ENCODE measurements at places on chromosomes 12 and 14. TPM values are rescaled to one million over a fixed set of nuclear protein-coding genes. Genes with fewer than 3 reads are reported as not detected.

GRCh38 chr12:5554711-5555110 lies 122.8 kb downstream of the NTF3 start:
- DNase-seq = no peak

The TMEM233 gene
- total RNA-seq = not detected

The POTEG gene
- total RNA-seq = 0.35 TPM

- no peak for DNase-seq
These were observed 1.4 kb downstream of the TMTC1 start for GRCh38 chr12:29782285-29782870.

- DNase-seq = no peak
These were observed 108.7 kb upstream of the NCOR2 start for GRCh38 chr12:124675881-124676713.

DNA sequence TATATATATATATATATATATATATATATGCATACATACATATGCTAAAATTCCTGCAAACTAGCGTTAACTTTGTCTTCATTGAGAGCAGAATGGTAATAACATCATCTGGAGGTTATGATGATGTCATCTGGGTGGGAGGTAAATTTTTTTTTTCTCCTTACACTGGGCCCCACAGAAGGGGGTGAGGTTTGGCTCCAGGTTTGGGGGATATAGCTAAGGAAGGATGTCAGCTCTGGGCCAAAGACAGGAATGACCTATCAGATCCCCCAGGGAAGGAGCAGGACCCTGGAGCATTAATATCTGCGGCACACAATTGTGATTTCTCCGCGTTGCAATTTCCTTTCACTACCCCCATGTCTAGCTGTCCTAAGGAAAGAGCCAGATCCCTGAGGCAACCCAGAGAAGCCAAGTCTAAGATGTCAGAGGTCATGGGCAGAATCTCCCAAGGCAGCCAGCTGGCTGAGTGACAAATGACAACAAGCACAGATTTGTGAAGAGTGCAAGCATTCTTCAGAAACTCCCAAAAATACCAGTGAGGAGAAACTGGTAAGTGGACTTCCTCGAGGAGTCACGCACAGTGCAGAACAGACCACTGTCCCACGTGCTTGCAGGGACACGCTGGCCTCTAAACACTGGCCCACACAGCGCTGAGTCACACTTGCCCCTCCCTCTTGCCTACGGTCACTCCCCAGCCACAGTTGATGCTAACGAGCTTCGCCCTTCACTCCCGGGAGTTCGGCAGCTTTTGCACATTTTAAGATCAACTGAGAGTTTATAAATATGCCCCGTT lies 9.9 kb downstream of the UBC start:
- DNase-seq = peak; percentile 99

GRCh38 chr14:102378830-102379229 lies 16.1 kb downstream of the TECPR2 start:
- DNase-seq = no peak

The TAS2R31 gene
- total RNA-seq = 1.7 TPM

GRCh38 chr14:105333613-105334364 lies 19.2 kb downstream of the PACS2 start:
- no peak for DNase-seq

- peak; percentile 36 for DNase-seq
These were observed 97.4 kb downstream of the C12orf50 start for GRCh38 chr12:87931812-87932211.

The TCL1B gene
- total RNA-seq = not detected

The MARS1 gene
- 151 TPM for total RNA-seq

DNA sequence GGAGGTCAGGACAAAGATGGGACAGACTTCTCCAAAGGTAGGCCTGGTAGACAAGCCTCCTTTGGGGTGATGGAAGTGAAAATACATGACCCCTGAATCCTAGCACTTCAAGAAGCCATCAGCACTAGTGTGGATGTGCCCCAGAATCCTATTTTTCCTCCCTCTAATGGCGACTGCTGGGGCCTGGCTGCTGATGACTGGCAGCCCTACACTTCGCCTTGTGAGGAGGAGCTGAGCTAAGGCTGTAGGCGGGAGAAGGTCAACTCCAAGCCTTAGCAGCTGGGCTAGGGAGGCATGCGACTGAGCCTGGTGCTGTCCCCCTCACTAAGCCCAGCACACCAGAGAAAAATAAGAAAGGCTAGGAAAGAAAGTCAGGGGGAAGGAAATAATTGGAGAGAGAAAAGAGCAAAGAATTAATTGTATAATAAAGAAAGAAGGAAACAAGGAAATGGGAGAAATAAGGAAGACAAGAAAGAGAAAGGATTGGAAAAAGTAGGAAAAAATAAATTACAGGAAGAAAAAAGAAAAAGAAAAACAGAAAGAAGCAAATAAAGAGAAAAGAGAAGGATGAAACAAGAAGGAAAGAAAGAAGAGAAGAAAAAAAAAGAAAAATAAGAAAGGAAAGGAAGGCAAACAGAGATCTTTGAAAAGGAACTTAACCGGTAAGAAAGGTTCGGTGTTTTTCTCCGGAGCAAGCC lies 4.7 kb upstream of the HOXC10 start:
- DNase-seq = no peak

The CLEC4C gene
- not detected for total RNA-seq

The OVCH1 gene
- total RNA-seq = not detected

- DNase-seq = no peak
These were observed 458.9 kb downstream of the NOVA1 start for GRCh38 chr14:26138764-26139445.

GRCh38 chr12:121781998-121782979 lies 11.2 kb downstream of the RHOF start:
- DNase-seq = no peak

- no peak for DNase-seq
These were observed 5.4 kb upstream of the BCAT1 start for GRCh38 chr12:24954261-24954660.

- DNase-seq = peak; percentile 95
These were observed 8.4 kb downstream of the OR6S1 start for GRCh38 chr14:20632831-20633691.

GRCh38 chr14:103315941-103316340 lies 18.1 kb upstream of the EIF5 start:
- DNase-seq = no peak

GRCh38 chr12:93751864-93752610 lies 74.9 kb downstream of the CRADD start:
- no peak for DNase-seq

The PPP1R36 gene
- not detected for total RNA-seq

- peak; percentile 19 for DNase-seq
These were observed 691.4 kb upstream of the TBX3 start for GRCh38 chr12:115375186-115375991.

DNA sequence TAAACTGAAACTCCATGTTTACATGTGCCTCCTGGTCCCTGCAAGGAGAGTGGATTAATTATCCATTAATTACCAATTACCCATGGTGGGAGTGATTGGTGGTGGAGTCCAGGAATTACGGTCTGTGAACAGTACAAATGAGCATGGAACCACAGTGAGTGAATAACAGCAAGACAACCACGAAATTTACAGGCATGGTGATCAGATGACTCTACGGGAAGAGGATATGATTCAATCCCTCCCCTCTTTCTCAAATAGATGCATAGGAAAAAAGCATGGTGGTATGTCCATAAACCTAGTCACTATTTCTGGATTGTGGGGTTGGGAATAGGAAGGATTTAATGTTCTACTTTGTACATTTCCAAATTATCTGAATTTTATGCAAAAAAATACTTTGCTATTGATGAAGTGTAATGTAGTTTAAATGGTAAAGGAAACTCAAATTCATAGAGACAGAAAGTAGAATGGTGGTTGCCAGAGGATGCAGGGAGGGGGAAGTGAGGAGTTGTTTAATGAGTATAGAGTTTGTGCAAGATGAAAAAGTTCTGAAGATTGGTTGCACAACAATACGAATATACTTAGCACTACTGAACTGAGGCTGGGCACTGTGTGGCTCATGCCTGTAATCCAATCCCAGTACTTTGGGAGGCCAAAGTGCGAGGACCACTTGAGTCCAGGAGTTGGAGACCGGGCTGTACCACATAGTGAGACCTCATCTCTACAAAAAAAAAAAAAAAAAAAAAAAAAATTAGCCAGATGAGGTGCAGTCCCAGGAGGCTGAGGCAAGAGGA lies 41.2 kb upstream of the C12orf75 start:
- DNase-seq = no peak

DNA sequence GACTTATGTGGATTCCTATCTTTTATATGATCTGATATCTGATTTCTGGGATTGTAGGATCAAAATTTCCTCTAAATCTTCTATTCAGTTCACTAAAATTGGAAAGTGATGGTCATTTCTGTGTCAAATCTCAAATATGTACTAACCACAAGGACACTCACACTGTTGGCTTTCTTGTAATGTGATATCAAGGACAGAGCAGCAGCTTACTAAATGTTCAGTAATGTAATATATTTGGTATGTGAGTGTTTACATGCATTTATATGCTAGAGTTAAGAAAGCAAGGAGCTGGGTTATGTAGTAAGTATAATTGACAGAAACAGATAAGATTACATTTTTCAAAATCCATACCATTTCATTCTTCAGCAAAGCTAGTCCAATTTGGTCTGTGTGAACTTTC lies 16.5 kb downstream of the PUS7L start:
- DNase-seq = no peak

DNA sequence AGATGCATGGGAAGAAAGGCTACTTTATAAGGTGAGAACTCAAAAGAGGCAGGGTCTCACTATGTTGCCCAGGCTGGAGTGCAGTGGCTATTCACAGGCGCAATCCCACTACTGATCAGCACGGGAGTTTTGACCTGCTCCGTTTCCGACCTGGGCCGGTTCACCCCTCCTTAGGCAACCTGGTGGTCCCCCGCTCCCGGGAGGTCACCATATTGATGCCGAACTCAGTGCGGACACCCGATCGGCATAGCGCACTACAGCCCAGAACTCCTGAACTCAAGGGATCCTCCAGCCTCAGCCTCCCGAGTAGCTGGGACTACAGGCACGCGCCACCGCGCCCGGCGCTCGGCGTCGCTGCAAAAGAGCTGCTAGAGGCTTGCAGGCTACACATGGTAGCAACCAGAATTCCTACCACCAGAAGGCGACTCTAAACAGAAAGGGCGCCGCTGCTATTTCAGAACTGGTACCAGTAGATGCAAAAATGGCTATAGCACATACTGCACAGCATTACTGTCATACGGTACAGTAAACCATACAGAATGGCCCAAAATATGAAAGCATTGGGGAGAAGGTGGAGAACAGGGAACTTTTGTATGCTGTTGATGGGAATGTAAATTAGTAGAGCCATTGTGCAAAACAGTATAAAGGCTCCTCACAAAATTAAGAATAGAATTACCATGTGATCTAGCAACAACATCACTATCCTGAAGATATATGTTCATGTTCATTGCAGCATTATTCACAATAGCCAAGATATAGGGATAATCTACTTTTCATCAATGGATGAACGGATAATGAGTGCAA lies 1.2 kb upstream of the NEMF start:
- peak; percentile 92 for DNase-seq

The ATF7 gene
- total RNA-seq = 11.8 TPM

The CCDC184 gene
- 0.05 TPM for total RNA-seq

DNA sequence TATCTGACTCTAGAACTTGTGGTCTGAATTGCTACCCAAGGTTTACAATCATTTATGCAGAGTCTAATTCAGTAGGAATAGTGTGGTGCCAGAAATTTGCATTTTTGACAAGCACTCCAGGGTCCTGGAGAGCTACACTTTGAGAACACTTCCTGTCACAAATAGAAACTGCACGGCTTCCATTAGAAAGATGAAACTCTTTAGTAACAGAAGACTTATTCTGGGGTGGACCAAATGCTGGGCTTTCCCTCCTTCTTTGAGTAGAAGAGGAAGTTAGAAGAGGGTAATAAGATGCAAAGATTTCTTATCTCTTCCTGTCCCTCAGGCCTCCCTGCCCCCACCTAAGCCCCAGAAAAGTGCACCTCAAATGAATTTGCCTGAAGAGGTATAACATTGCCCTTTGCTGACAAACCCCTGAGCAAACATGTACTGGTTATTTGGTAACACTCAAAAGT lies 28.4 kb downstream of the DGLUCY start:
- no peak for DNase-seq

DNA sequence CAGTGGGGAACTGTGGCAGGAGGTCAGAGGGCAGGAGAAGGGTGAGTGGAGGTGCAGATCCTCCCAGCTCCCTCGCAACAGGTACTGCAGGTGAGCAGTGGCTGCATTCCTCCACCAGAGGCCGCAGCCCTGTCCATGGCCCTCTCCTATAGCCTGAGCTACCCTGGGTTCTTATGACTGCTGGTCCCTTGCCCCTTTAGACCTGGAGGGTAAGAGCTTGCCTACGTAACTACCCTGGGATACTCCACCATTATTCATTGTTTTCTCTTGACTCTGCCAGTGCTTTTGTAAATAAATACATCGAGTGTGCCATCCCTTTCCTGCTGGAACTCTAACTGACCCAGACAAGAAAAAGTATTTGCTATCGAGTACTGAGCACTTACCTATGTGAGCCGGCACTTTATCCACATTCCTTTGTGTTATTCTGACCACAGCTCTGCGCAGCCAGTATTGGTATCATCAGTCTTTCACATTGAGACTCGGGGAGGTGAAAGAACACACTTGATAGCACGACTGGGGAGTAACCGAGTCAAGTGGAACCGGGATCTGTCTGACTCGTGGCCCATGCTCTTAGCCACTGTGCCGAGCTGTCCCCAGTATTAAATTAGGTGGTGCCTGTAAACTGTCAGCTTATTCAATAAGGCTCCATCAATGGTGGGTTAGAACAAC lies 38.5 kb downstream of the LTBP2 start:
- DNase-seq = no peak

The MYL2 gene
- not detected for total RNA-seq

The CABP1 gene
- 1.2 TPM for total RNA-seq

DNA sequence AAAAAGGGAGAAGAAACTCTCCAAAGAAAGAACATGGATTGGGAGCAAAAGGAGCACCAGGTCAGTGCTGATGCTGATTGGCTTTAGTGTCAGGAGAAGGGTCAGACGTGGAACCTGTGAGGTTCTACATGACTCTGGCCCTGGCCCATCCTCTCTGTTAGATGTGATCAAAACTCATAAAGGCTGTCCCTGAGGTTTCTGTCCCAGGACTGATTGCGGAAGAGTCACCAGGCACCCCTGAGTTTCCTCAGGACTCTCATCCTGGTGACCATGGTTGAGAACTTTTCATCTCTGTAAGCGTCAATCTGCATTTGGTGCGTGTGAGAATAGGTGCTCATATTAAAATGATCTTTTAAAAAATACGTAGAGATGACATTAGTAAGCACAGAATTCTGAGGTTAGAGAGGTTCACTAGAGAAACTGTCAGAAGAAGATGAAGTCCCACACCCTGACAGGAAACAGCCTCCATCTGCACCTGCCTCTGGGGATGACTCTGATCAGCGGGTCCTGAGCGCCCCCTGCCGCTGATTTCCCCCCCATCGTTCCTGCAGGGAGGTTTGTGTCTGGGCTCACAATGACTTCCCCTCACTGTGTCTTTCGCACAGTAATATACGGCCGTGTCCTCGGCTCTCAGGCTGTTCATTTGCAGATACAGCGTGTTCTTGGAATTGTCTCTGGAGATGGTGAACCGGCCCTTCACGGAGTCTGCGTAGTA lies 741.8 kb downstream of the TMEM121 start:
- DNase-seq = peak; percentile 52

The RERG gene
- 0.61 TPM for total RNA-seq

The NFATC4 gene
- 0.53 TPM for total RNA-seq

- DNase-seq = no peak
These were observed 323.9 kb downstream of the TMEM132D start for GRCh38 chr12:129579879-129580278.

GRCh38 chr12:132488127-132489077 lies 1.5 kb upstream of the FBRSL1 start:
- no peak for DNase-seq

- no peak for DNase-seq
These were observed 113.3 kb downstream of the PRMT8 start for GRCh38 chr12:3604286-3604685.

The RNASE3 gene
- total RNA-seq = not detected

GRCh38 chr14:67446371-67447032 lies 34.5 kb upstream of the PLEK2 start:
- no peak for DNase-seq
